ENCODE measurements at places on chromosomes 1 and 21.

DNA sequence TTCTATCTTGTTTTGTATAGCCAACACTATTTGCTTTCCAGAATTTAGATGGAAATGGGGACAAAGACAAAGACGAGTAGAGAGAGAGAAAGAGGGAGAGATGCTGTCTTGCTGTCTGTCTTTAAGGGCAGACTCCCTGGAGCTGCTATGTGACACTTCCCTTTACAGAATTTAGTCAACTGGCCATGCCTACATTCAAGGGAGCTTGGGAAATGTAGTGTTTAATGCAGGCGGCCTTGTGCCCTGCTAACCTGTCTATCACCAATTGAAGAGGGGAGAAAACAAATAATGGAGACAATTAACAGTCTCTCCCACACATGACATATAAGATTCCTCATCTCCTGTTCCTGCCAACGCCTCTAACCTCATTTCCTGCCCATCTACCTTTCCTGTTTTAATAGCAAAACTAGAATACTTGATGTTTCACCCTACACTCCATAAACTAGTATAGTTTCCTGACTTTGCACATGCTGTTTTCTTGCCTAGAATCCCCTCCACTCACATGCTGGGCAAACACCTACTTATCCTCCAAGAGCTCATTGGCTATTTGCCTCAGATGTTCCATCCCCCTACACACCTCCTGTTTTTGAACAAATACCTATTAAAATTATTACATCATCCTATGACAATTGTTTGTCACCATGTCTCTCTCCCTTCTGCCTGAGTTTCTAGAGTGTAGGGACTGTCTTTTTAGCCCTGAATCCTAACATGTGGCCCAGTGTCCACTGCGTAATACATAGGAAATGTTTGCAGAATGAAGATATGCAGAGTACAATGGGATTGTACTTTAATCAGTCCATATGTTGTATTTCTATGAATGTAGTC is 117.2 kb downstream of the SLC25A24 start:
- DNase-seq, result no peak

DNA sequence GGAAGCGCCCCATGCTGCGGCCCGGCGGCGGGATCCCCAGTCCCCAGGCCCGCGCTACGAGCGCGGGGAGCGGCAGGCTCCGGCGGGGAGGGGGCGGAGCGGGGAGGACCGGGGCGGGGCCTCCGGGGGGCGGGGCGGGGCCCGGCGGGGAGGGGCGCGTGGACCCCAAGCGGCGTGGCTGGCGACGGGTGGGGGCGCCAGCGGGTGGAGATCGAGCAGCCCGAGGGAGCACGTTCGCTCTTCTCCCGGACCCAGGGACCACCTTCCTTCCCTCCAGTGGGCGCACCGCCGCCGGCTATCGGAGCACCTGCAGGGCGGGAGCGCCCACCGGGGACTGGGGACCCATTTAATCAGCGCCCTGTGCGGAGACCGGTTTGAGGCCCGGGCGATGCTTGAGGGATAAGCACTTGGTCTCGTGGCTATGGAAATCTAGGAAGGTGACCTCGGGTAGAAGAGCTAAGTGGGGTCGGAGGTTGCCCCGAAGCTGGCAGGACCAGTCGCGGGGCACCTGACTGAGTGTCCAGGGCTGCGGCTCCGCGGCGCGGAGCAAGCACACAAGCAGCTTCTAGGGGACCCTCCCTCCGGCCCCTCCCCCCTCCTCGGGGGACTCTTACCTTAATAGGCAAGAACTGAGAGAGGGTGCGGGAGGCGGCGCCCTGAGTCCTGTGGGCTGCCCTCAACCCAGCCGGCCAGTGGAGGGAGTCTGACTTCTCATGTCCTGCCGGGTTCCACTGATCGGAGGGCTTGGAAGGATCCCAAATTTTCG is at the start of gene TSPAN2:
Gene TSPAN2 (minus strand): TSS at position 84 of the 766 bp plus-strand sequence. CDS start 71 bp downstream, at position 13.
- no peak for DNase-seq

DNA sequence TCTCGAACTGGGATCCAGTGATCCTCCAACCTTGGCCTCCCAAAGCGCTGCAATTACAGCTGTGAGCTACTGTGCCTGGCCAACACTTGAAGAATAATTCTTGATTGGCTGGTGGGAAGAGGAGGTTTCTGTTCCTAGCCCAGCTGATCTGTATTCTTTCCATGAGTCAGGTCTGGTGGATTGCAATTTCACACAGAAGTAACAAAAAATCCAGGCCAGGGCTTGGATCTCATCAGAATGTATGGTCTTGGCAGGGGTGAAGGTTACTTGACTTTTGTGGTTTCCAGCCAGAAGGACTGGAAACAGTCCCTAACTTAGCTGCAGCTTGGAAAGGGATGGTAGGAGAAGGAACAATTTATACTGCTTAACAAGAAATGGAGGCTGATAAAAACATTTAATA is 5.1 kb upstream of the HP1BP3 start:
- DNase-seq, result peak; percentile 54

DNA sequence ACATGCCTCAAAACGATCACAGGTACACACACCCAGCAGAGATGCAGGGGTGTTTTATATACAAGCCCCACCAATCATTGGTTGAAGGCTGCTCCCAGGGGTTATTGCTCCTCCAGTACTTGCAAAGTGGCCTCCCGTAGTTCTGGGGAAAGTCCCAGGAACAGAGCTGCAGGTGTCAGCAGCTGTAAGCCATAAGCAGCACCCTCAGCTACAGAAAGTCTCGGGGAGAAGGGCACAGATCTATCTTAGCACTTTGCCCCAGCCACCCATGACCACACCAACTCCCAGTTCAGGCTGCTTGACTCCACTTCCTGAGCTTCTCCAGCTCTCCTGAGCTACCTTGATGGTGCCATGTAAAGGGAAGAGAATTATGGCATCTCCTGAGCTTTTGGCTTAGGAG is 222.7 kb upstream of the GJB5 start:
- DNase-seq, result no peak

DNA sequence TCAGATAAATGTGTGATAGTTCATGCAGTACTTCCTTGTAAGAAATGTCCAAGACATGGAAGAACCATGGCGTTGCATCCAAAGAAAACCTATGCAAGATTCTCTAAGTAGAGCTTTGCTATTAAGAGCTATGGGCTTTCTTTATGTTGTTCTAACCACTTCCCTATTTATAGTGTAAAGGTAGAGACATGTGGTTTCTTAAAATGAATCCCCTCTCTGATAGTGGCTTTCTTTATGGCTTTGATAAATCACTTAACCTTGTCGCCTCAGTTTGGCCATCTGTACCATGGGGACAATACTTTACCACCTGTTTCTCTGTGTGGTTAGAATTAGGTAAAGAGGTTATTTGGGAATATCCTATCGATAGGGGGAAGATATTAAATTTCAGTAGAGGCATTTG is 305.5 kb downstream of the NFIA start:
- no peak for DNase-seq

- no peak for DNase-seq
These were observed 13.4 kb upstream of the ACBD3 start for GRCh38 chr1:226199971-226200370.

DNA sequence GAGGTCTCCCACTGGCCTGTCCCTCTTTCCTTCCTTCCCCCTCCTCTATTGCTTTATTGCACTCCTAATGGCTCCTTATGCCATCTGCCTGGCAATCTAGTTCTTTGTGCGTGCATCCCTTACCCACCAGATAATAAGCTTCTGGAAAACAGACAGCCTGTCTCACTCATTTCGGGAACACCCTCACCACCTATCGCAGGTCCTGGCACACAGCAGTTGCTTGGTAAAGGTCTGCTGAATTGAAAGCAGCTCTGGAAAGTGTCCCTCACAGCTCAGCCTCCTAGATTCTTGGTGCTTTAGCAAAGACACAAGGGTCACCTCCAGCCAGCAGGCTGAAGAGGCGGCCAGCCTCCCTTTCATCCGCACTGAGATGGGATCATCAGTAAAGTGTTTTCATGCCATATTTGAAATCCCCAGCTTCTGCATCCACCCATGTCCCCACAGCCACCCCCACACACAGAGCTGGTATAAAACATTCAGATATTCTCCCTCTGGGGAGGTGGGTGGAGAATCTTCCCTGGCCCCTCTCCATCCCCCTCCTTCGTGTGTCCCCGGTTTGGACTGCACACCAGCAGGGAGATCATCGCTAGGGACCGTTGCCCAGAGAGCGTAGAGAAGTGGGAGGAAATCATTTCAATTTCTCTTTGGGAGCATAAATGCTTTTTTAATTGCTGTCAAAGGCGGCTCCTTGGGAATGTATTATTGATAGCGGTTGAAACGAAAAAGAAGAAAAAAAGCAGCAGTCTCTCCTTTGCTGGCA is 29.1 kb upstream of the ATP2B4 start:
- DNase-seq, result no peak

GRCh38 chr1:221780175-221780574 is 38.3 kb upstream of the DUSP10 start:
- no peak for DNase-seq

DNA sequence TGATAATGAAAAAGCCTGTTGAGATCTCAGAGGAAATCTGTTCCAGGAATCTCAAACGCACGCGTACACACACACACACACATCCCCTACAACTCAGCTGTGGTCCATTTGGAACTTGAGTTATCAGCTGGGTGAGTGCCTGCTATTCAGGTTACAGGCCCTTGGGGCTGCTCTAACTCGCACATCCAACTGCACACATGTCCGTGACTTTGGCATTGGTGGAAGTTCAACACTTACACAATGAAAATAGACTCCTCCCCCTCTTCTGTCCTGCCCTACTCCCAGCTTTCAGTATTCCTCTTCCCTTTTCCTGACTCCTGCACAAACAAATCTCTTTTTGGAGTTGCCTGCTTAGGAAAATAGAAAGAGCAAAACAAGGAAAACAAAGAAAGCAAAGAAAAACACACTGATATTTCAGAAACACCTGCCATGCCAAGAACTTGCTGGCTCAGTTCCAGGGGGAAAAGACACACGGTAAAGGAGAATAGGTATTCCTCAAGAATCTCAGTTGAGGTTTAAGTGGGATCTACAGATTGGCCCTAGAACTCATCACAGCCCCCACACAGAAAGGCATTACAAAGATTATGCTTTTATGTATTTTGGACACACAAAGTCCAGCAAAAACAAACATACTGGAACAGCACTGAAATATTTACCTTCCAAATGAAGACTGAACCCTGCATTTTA is 140.9 kb downstream of the TGFBR3 start:
- peak; percentile 65 for DNase-seq

GRCh38 chr1:61208172-61208571 is 125.8 kb downstream of the NFIA start:
- DNase-seq, result no peak

DNA sequence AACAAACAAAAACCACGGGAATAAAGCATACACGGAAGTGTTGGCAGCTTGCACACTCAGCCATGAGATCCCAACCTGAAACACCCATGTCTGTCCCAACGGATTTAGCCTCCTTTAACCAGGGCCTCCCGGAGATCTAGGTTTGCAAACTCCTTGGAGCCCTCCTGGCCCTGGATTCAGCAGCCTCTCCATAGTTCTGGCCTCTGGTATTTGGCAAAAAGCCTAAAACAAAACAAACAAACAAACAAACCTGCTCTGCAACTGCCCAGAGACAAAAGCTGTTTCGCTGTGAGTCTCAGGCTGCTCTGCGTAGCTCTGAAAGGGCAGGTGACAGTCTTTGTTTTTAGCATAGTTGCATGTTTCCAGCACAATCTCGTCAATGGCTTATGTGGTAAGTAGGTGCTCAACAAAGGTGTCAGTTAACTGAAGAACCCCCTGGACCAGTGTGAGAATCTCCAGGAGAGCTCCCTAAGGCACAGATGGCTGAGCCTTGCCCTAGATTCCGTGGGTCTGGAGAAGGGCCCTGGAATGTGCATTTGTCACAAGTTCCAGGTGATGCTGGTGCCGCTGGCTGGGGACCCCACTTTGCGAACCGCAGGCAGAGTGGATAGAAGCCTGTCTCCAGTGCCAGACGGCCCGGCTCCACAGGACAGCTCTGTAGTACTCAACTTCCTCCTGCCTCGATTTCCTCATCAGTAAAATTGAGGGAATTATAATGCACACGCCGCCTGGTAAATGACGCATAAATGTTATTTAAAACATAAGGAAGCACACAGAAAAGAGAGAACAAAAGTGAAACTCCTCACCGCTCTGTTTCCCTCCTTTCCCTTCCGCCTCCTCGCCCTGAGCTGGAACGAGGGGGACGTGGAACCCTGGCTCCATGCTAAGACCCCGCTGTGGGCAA is 86.2 kb downstream of the RIPK4 start:
- DNase-seq, result no peak

- peak; percentile 97 for DNase-seq
These were observed 5.9 kb downstream of the CLCA2 start for GRCh38 chr1:86429835-86430234.

DNA sequence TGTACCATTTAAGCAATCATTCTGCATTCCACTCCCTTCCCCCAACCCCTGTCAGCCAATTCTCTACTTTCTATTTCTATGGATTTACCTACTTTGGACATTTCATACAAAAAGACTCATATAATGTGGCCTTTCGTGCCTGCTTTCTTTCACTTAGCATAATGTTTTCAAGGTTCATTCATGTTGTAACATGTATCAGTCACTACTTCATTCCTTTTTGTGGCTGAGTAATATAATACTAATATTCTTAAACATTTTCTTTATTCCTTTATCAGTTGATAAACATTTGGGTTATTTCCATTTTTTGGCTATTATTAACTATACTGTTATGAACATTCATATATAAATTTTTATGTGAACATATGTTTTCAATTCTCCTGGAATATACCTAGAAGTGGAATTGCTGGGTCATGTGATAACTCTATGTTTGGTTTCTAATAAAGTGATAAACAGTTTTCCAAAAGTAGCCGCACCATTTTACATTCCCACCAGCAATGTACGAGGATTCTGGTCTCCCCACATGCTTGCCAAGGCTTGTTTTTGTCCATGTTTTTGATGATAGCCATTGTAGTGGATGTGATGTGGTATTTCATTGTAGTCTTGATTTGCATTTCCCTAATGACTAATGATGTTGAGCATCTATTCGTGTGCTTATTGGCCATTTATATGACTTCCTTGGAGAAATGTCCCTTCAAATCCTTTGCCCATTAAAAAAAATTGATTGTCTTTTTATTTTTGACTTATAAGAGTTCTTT is 61.9 kb upstream of the GNG12 start:
- peak; percentile 17 for DNase-seq

All from fibroblast of skin of right quadriceps (primary cell).